Nephron progenitor cell (in vitro differentiated cells): ENCODE measurements at places on chromosomes 3 and 15.

DNA sequence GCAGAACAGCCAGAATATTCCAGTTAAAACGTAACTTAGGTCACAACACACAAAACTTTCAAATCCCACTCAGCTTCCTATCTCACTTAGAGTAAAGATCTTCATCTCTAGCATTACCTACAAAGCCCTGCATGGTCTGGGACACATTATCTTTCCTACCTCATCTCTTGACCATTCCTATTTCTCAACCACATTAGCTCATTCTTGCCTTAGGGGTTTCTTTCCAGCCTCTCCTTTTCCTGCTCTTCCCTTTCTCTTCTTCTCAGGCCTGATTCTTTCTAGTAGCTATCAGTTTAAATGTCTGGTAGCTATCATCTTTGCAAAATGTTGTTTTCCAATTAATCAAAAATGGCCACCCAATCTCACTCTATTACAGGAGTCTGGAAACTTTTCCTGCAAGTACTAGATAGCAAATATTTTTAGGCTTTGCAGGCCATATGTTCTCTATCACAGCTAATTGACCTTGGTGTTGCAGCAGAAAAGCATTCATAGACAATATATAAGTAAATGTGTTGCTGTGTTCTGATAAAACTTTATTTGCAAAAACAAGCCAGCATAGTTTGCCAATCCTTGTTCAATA lies 15.1 kb upstream of the CBLB start:
- no peak for DNase-seq

DNA sequence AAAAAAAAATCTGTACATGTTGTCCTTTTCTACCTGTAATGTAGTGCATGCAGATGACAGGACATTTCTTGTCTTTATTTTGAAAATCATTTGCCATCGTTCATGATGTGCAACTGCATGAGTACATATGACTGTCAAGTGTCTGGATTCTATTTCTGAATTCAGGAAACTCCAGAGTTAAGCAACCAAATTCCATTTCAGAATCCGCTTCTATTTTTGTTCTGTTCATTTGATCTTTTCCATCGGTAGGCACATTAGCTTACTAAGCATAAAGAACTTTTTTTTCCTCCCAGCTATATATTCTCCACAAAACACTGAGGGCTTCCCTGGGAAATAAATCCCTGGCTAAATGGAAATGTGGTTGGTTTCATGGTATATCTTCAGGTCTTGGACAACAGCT lies 365.6 kb downstream of the PTPRG start:
- DNase-seq, result no peak

- no peak for DNase-seq
Measured at GRCh38 chr3:170558427-170558826, 27.4 kb downstream of the SLC7A14 start.

DNA sequence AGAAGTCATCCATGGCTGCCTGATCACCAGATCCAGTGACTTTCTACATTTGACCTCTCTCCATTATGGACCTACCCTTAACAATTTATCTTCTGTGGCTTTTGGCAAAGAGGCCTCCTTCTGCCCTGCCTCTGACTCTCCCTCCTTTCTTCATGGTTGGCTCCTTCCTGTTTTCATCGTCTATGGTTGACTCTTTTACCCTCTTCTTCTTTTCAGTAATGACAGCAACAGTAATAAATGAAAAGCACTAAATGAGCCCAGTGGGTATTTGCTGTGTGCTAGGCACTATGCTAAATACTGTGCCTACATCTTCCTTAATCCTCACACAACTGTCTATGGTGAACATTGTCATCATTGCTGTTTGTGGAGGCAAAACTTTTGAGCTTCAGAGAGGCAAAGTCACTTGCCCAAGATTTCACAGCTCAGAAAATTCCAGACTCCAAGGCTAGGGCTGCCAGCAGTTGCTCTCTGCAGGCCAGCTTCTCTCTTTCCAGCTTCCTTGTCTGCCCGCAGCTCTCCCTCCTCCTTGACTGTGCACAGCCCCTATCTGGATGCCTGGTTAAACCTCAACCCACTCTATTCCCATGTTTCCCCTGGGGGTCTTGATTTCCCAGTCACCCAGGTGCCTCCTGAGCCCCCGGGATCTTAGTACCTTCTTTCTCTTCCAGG lies 24.6 kb downstream of the ITPR1 start:
- no peak for DNase-seq
